ENCODE measurements at places on chromosomes 5 and 9.

- no peaks in the 10 kb centered on the region for H3K36me3 ChIP-seq
- H3K4me1 ChIP-seq, result peaks cover 11% of the 10 kb centered on the region
- peak; percentile 6 for DNase-seq
- no peaks in the 10 kb centered on the region for H3K27me3 ChIP-seq
- no peak overlapping the region for H3K27ac ChIP-seq
- H3K4me3 ChIP-seq, result no peak overlapping the region
These were observed 293.0 kb downstream of the ZNF608 start for GRCh38 chr5:124453221-124454051.

- H3K4me3 ChIP-seq, result no peak overlapping the region
- peaks cover 18% of the 10 kb centered on the region for H3K36me3 ChIP-seq
- no peaks in the 10 kb centered on the region for H3K27me3 ChIP-seq
These were observed 45.3 kb downstream of the RAPGEF6 start for GRCh38 chr5:131589510-131590348.

GRCh38 chr9:83598487-83598886 is 24.5 kb upstream of the IDNK start:
- no peaks in the 10 kb centered on the region for H3K4me1 ChIP-seq
- DNase-seq, result no peak
- no peak overlapping the region for H3K27ac ChIP-seq

- no peaks in the 10 kb centered on the region for H3K4me1 ChIP-seq
- no peak for DNase-seq
- H3K36me3 ChIP-seq, result no peaks in the 10 kb centered on the region
- peaks cover 6% of the 10 kb centered on the region for H3K27me3 ChIP-seq
- no peak overlapping the region for H3K27ac ChIP-seq
These were observed 37.1 kb upstream of the FAT2 start for GRCh38 chr5:151628112-151628823.

GRCh38 chr5:17314907-17315471 is 97.6 kb downstream of the BASP1 start:
- H3K4me3 ChIP-seq, result no peak overlapping the region
- peaks cover 12% of the 10 kb centered on the region for H3K4me1 ChIP-seq
- no peaks in the 10 kb centered on the region for H3K27me3 ChIP-seq
- no peaks in the 10 kb centered on the region for H3K36me3 ChIP-seq
- H3K27ac ChIP-seq, result no peak overlapping the region
- DNase-seq, result no peak

GRCh38 chr9:75041041-75041440 is 12.9 kb upstream of the CARNMT1 start:
- peaks cover 5% of the 10 kb centered on the region for H3K4me1 ChIP-seq
- no peak overlapping the region for H3K4me3 ChIP-seq
- H3K36me3 ChIP-seq, result no peaks in the 10 kb centered on the region
- H3K27ac ChIP-seq, result no peak overlapping the region

All from activated naive CD8-positive, alpha-beta T cell treated with anti-CD3 and anti-CD28 coated beads, Interleukin-2, amount 50 U/mL, for 24 hours (primary cell).